Activated CD4-positive, alpha-beta T cell treated with anti-CD3 and anti-CD28 coated beads, Interleukin-2, amount 50 U/mL, for 48 hours (primary cell): ENCODE measurements at places on chromosomes 5 and 9.
A peak's percentile ranks its signal among the peaks of the same experiment; 100 is the strongest.

DNA sequence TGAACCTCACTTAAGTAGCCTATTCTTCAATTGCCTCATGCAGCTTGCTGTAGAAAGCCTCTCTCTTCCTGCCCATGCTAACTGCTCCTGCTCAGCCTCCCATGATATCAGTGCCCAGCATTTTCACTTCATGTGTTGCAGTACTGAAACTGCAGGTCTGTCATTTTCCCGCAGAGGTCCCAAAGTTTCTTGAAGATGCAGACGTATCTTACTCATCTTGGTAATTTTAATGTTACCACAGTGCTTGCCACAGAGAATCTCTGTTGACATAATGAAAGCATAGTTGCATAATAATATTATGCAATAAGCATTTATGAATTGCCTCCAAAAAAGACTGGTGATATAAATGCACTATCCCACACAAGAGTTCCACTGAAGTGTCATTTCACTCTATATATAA lies 561.1 kb upstream of the DAP start:
- DNase-seq: no peak

DNA sequence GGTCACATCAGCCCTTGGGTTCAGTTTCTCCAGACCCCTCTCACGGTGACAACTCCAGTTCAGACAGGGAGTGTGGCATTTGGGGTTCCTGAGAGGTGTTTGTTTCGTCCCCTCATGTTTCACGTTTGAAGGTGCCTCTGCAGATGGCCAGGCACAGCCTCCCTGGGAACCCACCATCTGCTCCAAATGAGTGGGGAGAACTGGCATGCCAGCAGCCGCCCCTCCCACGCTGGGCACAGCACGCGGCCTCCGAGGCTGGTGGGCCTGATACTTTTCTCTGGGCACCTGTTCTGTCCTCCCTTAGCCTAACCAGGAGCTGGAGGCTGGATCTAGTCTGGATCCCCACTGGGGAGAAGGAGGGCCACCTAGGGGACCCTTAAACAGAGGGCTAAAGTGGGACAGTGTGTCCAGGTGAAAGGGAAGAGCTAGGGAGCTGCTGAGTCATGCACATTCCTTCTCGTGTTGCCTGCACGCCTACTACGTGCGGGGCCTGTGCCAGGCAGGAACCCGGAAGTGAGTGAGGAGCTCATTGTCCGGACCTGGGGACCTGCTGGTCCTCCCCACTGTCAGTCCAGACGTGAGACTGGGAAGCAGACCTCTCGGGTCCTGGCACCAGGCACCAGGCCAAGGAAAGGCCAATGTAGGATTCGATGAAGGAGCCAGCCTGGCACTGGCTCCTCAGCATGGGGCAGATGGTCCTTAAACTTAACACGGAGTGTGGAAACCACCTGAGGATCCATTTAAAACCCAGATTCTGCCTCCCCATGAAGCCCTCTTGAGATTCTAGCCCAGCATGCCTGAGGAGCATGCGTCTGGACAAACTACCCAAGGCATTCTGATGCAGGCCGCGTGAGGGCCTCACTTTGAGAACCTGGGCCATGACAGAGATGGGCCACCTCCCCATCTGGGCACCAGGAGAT lies 11.7 kb downstream of the DNM1 start:
- no peak for DNase-seq

DNA sequence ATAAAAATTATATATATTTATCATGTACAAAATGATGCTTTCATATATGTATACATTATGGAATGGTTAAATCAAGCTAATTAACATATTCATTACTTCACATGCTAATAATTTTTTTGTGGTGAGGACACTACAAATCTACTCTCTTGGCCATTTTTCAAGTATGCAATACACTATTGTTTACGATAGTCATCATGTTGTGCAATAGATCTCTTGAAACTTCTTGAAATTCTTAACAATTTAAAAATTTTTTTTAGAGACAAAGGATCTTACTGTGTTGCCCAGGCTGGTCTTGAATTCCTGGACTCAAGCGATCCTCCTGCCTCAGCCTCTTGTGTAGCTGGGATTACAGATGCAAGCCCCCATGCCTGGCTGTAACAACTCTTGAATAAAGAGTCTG lies 45.2 kb upstream of the SHOC1 start:
- DNase-seq: no peak

DNA sequence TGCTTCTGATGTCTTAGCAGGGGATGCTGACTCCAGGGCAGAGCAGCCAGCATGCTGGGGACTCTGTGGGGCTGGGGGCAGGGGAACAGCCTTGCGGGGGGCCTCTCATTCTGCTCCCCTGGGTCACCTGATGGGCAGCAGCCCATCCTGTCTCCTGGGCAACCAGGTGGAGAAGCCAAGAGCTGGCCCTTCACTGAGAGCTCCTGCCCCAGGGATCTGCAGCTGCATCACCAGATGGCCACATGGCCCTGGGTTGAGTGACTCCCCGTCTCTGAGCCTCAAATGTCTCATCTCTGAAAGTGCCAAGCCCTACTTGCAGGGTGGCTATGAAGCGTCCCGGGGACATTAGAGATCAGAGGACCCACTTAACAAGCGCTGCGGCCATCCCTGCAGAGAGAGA lies 49.1 kb downstream of the LRSAM1 start:
- no peak for DNase-seq

DNA sequence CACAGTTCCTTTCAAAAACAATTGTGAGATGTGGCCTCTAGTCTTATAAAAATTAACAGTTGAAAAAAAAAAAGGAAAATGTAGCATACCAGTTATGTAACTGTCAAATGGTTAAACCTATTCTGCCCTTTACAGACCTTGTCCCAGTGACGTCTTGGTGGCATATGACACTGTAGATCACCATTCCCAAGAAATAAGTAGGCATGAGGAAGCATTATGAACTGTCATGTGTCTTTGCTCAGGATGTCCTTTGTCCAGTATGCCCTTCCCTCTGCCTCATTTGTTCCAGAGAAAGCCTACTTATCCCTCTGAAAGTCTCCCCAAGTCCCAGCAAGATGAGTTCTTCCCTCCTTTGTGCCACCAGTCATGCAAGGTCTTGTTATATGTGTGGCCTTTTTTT lies 63.2 kb downstream of the PAM start:
- DNase-seq: no peak

DNA sequence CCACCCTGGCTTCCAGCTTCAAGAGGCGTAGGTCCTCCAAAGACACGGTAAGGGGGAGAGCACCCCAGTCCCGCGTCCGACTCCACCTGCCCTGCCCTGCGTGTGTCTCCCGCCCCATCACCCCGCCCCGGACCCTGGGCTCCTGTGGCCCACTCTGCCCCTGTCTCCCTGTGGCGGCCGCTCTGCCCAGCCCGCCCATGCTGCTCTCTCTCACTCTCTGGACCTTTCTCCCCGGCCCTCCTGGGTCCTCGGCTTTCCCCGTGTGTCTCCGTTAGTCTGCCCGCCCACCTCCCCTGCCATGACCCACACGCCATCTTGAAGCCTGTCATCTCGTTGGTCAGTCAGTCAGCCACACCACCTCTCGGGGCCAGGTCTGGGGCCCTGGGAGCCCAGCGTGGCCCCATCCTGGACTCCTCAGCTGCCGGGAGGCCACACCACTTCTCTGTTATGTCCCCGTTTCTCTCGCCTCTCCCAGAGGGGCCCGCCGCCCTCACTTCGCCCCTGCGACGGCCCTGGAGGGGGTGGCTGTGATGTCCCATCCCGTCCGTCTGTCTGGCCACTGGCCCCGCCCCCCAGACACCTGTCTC lies 4.5 kb downstream of the LRRC26 start:
- no peak for DNase-seq

- DNase-seq: no peak
These were observed 29.9 kb downstream of the FAM219A start for GRCh38 chr9:34428325-34428958.

DNA sequence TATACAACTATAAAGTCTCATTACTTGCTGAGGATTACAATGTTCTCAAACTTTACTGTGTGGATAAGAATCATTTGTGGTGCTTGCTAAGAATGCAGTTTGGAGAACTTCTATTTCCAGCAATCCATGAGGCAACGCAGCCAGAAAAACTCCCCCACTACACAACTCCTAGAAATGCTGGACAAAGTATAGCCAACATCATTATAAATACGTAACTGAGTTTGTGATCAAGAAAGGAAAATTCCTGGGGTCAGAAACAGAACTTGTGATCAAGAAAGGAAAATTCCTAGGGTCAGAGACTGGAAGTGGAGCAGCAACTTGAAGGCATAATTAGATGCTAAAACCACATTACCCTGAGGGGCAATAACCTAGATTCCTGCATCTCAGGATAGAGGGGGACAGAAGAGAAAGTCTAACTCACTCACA lies 81.1 kb downstream of the MAT2B start:
- no peak for DNase-seq

DNA sequence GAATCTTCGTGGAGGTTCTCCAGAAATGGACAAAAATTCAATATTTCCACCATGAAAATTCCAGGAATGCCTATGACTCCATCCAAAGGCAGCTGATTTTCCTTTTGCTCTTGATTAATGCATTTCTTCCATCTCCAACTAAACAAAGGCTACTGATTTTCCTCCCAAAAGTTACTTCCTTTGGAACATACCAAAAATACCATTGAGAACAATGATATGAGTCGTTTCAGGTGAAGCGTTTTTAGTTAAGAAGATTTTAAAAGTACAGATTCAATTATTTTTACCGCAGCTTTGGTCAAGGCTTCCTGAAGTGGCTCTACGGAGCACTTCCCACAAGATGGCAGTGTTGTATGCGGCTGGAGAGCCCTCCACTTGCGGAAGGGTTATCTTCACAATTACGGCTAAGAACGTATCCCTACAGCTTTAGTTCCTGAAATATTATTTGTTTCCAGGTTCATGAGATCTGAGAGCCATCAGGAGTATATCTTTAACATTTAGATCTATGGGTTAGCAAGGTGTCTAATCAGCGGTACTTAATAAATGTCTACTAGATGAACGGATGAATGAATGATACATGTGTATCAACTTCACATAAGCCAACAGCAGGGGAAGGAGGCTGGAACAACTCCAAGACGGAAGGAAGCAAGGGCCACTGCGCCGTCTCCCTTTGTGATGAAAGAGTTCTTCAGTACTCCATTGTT lies 35.9 kb upstream of the ARSB start:
- DNase-seq: peak; percentile 61

DNA sequence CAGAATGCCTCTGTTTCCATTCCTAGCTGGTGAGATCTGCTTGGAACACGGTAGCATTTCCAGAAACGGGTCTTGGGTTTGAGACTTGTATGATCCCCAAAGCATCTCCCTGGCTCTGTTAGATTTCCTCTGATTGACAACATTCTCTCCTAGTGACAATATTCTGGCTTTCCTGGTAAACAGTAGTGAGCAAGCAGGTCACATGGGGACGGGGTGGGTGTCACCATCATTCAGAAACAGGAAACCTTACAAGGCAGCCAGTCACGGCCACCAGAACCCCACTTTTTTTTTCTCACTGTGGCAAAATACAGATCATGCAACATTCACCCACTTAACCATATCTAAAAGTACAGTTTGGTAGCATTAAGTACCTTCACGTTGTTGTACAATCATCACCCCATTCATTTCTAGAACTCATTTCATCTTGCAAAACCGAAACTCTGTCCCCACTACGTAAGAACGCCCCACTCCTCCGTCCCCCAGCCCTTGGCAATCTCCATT lies 90.1 kb upstream of the LMX1B start:
- DNase-seq: peak; percentile 63

DNA sequence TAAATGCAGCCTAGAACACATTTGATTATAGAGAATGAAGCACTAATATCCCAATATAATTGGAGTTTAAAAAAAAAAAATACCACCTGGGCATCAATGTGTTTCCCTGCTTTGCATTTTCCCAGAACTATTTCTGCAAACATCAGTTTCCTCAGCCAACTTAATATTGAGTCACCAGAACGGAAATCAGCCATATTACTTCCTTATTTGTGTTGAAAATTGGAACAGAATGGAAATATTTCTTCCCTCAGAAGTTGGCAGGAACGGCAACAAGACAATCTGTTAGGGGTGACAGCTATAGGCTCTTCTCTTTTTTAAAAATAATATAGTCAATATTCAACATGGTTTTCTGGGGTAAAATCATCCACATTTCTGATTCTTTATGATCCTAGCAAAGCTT lies 4.0 kb downstream of the MFAP3 start:
- DNase-seq: no peak

DNA sequence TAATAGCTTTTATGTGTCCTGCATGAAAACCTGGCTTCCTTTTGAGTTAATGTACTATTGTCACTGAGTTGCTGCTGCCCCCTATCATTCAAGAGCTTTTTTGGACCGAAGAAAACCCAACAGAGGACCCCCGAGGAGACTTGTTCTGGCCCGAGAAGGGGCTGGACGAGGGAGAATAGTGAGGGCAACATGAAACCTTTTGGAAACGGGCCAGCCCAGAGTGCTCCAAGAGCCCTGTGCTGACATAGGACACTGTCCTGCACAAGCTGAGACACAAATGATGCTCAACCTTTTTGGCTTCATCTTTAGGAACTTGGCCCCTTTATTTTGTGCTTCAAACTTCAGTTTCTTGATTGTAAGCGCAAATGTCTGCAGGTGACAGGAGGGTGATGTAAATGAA lies 4.0 kb upstream of the GADD45G start:
- no peak for DNase-seq

GRCh38 chr5:131223751-131224386 lies 40.0 kb upstream of the CDC42SE2 start:
- no peak for DNase-seq

- DNase-seq: no peak
These were observed 107.5 kb downstream of the ACER2 start for GRCh38 chr9:19516348-19516747.

DNA sequence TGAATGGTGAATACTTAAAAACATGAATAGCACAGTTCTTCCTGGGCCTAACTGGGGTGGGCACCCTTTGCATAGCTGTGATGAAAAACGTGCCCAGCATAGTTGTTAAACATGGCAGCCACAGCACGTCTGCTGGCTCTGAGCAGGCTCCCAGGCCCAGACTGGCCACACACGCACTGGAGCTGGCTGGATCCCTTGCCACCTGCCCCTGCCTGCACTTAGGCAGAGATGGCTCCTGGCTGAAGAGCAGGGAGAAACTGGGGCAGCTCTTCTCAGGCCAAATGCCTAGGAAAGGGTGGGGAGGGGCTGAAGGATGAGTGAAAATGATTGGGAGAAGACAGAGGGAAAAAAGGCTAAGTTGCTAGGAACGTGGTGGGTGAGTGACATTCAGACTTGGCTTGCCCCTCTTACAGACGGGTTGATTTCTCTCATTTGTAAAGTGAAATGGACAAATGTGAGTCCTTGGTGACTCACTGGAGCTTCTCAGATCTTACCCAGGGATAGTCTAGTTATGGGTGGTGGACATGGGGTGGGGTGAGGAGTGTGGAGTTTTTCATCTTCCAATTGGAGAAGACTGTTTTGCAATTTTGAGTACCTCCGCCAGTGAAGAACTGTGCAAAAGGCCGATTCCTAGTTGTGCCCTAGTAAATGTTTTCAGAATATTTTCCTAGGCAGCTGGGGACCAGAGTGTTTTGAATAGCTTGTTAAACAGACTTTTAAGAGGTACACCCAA lies 42.4 kb downstream of the TRIO start:
- DNase-seq: no peak

GRCh38 chr5:75435096-75435495 lies 76.3 kb downstream of the CERT1 start:
- DNase-seq: no peak
